ENCODE measurements at places on chromosomes 6 and 20.

- no peak for DNase-seq
Observed at GRCh38 chr20:17518339-17519052, 12.7 kb downstream of the BFSP1 start.

DNA sequence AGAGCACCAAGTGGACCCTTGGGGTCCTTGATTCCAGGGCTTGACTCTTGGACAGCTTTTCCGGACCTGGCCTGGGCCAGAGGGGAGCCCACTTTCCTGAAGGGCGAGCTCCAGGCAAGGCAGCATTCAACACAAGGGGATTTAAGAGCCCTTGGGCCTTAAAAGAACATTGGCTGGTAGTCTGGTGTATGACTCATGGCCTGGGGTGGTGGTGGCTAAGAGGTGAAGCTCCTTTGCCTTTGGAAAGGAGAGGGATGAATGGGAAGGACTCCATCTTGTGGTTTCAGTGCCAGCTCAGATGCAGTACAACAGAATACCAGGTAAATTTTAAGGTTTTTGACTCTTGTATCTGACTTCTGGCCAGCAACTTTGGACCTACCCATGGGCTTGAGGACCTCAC lies 760.7 kb downstream of the GRIK2 start:
- DNase-seq = no peak

DNA sequence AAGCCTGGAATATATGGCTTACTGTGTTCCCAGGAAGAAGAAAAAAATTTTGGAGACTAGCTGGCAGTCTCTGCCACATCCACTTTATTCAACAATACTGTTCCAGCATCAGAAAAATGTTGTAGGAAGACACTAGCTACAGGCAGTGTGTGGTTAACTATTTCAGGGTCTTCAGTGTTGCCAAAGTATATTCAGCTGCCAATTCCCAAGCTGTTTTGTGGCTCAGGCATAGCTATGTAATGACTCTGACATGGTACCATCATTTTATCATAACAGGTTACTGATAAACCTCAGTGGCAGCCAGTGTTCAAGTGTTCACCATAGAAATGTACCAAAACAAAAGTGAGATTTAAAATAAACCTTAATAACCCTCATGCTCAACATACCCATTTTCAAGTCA lies 503.1 kb downstream of the ADGRB3 start:
- DNase-seq = no peak

DNA sequence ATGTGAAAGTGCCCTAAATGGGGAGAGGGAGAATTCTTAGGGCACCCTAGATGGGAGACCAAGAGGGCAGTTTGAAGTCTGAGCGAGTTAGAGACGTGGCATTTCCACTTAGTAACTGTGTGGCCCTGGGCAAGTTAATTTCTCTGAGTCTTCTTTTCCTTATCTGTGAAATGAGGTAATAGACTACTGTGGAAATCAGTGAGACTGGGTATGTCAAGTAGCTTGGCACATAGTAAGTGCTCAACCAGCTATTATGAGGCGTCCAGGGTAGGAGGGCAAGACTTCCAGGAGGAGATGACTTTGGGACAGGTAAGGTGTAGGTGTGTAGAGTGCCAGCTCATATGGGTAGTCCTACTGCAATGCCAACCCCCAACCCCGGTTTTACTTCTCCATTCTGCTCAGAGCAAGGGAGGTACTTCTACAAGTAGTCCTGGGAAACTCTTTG lies 770 bp downstream of the KIF3B start:
- DNase-seq = peak; percentile 38

- no peak for DNase-seq
Observed at GRCh38 chr6:14630016-14630415, 512.4 kb downstream of the CD83 start.

DNA sequence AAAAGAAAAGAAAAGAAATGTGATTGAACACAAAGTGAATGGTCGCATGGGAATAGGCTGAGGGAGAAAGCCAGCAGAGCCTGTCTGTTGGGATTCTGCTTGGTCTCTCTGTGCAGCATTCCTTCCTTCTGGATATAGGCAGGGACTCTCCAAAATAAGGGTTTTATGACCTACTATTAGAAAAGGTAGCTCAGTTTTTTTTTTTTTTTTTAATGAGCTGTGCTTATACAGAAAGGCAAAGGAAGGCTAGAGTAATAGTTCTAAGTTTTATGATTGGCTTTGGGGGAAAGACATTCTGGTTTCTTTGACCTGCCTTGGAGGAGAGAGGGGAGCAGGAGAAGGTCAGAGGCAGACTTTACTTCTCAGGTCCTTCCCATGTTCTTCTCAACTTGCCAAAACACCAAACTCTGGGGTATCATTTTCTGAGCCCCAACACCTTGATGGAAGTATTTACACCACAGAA lies 18.8 kb upstream of the IER3 start:
- no peak for DNase-seq

DNA sequence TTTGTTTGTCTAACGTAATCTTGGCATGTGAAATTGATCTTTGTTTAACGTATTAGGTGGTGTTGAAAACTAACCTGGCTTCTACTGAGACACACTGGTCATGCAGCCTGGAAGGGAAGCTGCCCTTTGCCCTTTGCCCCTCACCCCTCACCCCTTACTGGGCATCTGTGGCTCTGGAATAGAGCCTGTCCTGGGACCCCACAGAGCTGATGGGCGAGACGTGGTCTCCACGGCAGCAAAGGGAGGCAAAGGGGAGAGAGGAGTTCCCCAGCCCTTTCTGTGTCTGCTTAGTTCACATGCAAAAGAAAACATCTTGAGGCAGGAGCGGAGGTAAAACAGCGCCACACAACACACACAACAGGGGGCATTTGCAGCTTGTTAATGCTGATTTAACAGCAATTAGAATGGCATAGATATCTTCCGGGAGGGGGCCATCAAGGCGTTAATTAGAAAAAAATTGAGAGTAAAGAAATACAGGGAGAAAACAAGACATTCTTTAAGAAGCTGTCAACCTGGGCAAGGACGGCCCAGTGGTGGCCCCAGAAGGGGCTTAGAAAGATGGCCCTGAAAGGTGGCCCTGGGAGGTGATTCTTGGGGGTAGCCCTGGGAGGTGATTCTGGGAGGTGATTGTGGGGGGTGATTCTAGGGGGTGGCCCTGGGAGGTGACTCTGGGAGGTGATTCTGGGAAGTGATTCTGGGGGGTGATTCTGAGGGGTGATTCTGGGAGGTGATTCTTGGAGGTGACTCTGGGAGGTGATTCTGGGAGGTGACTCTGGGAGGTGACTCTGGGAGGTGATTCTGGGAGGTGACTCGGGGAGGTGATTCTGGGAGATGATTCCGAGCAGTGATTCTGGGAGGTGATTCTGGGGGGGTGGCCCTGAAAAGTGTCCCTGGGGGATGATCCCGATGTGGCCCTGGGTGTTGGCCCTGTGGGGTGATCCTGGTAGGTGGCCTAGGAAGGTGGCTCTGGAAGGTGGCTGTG lies 44.5 kb upstream of the DACT2 start:
- no peak for DNase-seq

GRCh38 chr6:11203306-11204004 lies 29.0 kb downstream of the NEDD9 start:
- no peak for DNase-seq

DNA sequence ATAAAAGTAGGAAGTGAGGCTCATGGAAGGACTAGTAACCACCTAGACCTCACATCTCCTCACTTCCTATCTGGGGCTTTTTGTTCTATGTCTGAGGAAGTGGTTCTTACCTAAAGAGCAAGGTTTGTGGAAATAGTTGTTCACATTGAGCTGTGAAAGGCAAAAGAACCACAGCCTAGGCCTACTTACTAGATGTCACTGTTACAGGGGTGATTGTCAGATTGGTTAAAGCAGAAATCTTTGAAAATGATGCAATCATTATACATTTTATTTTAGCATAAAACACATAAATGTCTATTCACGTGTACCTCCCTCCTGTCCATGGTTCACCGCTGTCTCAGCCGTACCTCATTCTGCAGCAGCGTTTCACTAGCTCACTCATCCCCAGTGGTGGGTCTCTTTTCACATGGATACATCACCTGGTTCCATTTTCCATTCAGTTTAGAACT lies 268.8 kb downstream of the TMEM242 start:
- DNase-seq = peak; percentile 18

DNA sequence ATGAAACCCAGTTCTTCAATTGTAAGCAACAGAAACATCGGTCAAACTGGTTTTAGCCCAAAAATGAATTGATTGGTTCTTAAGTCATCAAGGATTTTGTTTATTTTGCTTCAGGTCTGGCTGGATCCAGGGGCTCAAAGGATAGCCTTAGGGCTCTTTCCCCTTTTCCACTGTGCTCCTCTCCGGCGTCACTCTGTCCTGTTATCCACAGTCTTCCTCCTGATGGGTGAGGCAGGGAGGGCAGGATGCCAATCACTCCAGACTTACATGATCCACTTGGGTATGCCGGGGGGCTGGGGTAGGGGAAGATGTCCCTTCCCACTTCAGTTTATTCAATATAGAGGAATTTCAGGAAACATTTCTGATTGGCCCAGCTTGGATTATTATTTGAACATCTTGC lies 40.0 kb downstream of the PLAGL2 start:
- no peak for DNase-seq

GRCh38 chr6:151498327-151498726 lies 4.5 kb downstream of the CCDC170 start:
- peak; percentile 51 for DNase-seq

- no peak for DNase-seq
Observed at GRCh38 chr6:162267126-162267525, 460.4 kb downstream of the PRKN start.

DNA sequence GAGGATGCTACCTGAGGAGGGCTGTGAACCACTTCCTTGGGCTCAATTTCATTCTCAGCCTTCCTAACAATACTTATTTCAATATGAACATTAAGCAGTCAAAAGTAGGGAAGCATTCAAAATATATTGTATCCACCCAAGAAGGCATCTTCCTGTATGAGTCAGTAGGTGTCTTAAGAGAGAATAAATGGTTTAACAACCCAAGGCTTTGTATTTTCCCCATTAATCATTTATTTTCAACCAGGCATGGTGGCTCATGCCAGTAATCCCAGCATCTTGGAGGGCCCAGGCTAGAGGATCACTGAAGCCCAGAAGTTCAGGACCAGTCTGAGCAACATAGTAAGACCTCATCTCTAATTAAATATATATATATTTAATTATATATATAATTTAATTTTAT lies 74.5 kb upstream of the MARCKS start:
- DNase-seq = no peak

- DNase-seq = no peak
Observed at GRCh38 chr6:27847706-27848105, 64.5 kb downstream of the OR2B2 start.

GRCh38 chr6:148427333-148427732 lies 84.7 kb downstream of the SASH1 start:
- no peak for DNase-seq

GRCh38 chr20:6674831-6675230 lies 92.7 kb upstream of the BMP2 start:
- DNase-seq = no peak

DNA sequence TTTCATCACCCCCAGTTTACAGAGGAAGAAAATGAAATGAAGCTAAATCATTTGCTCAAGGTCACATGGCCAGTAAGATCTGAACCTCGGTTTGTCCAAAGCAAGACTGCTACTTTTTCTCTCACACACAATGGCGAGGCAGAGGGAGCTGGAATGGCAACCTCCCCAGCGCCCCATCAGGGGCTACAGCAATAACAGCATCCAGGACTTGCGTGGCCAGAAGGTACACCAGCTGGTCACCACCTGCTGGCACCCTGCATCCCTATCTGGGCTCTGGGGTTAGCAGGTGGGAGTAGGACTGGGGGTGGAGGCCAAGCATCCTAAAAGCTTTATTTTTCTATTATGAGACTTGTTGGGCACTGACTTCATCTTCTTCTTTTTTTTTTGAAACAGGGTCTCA lies 41.3 kb downstream of the TTI1 start:
- DNase-seq = no peak

DNA sequence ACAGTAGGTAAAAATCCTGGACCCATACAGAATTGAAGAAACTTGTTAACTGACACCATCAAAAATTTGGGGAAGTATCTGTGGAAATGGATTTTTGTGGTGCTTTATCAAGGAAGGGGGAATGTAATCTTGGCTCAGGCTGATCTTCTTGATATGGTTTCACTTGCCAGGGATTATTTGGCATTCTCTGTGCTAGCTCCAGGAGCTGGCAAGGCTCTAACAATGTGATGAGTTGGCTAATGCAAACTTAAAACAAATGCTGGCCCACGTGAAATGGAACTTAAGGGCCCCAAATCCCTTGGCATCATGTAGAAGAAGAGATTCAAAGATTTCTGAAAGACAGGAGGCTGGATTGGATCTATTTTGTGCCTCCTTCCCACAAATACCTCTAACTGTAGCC lies 13.1 kb downstream of the KCNS1 start:
- DNase-seq = no peak

- no peak for DNase-seq
Observed at GRCh38 chr6:33933101-33933500, 129.3 kb upstream of the MLN start.

- DNase-seq = no peak
Observed at GRCh38 chr6:150934380-150934779, 68.9 kb downstream of the MTHFD1L start.

GRCh38 chr20:37395921-37396415 lies 50.0 kb downstream of the SRC start:
- peak; percentile 43 for DNase-seq

DNA sequence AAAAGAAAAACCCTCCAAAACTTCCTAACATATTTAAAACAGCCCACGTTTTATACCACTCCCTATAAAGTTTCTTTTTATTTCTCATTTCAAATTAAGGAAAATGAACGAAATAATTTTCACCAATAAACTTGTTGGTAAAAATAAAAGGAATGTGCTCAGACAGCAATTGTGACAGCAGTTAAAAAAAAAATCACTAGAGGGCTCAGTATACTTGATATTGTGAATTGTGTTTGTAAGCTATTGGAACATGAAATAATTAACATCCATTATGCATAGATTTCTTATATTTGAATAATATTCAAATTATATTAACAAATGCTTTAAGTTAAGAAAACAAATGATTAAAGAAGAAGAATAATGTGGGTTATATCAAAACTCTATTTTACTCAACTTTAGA lies 105.5 kb downstream of the ASCC3 start:
- peak; percentile 27 for DNase-seq

GRCh38 chr6:4091941-4092340 lies 13.0 kb upstream of the FAM217A start:
- DNase-seq = no peak

- no peak for DNase-seq
Observed at GRCh38 chr6:140140891-140141290, 766.4 kb upstream of the CITED2 start.

GRCh38 chr20:48962976-48963771 lies 41.7 kb downstream of the ARFGEF2 start:
- DNase-seq = no peak

DNA sequence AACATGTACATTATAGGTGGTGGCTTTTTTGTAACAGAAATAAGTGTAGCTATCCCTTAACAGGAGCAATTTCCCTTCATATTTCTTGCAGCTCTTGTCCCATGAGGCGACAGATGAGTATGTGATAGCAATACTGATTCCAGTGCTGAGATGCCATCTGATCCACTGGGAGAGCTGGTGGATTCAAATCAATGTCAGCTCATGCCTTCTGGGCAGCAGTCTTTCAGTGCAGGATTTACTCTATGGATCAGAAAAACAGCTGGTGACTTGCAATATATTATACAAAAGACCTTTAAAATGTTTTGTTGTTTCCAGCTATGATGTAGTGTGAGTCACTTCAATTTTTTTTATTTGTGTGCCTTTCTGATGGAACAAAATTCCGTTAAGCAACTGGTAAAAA lies 259.9 kb upstream of the SASH1 start:
- DNase-seq = no peak
